CD4-positive, alpha-beta T cell treated with Interleukin-1 beta for 1 hour (primary cell): ENCODE measurements at places on chromosomes 5 and 9.
A peak's percentile ranks its signal among the peaks of the same experiment; 100 is the strongest.

DNA sequence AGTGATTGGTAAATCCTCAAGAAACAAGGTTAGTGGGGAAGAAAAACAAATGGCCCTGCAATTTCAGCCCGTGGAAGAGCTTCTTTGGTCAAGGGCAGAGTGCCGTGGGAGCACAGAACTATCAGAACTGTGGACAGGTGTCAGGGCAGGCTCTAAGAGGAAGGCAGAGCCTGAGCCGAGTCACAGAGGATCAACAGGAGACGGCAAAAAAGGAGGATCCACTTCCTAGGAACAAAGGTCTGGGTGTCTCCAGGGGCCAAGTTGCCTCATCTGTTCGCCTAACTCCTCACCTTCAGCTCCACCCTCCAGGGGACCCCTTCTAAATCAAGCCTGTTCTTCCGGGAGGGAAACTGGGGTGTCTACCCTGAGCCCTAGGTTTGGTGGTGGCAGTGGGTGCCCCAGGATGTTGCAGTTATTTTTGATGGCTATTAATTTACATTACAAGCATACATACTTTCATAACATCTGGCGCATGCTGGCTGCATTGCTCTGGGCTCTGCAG, 88.0 kb downstream of the FEM1C start:
- DNase-seq: no peak

GRCh38 chr9:123058834-123059233, 25.4 kb downstream of the GPR21 start:
- DNase-seq: no peak

- DNase-seq: no peak
Measured at GRCh38 chr9:523444-523843, 308.8 kb downstream of the DOCK8 start.

- DNase-seq: no peak
Measured at GRCh38 chr5:88364991-88365390, 96.3 kb upstream of the TMEM161B start.

GRCh38 chr5:55915783-55916182, 64.6 kb downstream of the IL31RA start:
- no peak for DNase-seq

- no peak for DNase-seq
Measured at GRCh38 chr9:28092981-28093936, 520.0 kb upstream of the C9orf72 start.

- DNase-seq: no peak
Measured at GRCh38 chr9:318646-319045, 104.0 kb downstream of the DOCK8 start.

DNA sequence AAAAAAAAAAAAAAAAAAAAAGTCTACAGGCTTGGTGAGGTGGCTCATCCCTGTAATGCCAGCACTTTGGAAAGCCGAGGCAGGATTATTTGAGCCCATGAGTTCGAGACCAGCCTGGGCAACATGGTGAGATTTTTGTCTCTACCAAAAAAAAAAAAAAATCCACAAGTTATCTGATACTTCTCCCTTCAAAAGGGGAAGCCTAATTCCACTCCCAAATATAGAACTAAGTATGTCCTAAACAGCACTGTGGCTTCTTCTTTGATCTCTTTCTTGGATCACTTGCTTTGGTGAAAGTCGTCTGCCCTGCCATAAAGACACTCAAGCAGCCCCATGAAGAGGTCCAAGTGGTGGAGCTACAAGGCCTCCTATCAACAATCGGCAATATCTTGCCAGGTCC, 18.8 kb upstream of the STING1 start:
- DNase-seq: no peak

DNA sequence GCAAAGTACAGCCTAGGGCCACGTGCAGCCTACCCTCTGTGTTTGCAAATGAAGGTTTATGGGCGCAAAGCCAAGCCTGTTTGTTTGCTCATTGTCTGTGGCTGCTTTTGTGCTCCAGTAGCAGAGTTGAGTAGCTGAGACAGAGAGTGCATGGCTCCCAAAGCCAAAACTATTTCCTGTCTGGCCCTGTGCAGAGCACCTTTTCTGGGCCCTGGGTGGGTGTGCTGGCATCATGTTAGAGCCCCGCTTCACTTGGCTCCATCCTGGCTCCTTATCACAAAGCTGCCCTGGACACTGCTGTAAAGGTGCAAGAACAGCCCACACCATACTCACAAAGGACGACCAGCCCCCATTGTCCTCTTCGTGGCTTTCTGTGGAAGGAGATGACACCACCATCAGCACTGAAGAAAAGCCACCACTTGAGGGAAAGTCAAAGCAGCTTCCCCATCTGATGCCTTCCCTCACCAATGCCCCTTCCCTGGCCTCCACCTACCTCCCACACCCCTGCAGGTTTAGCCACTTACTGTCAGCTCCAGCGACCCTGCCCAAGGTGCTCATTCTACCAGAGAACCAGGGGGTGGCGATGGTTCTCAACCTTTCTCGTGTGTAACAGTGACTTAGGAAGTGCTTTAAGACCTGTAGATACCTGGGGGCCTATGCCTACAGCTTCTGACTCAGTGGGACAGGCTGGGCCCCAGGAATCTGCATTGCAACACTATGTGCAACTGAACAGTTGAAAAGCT, 23.4 kb downstream of the LCP2 start:
- DNase-seq: peak; percentile 66

- no peak for DNase-seq
Measured at GRCh38 chr9:124218987-124219461, 38.7 kb upstream of the NEK6 start.

DNA sequence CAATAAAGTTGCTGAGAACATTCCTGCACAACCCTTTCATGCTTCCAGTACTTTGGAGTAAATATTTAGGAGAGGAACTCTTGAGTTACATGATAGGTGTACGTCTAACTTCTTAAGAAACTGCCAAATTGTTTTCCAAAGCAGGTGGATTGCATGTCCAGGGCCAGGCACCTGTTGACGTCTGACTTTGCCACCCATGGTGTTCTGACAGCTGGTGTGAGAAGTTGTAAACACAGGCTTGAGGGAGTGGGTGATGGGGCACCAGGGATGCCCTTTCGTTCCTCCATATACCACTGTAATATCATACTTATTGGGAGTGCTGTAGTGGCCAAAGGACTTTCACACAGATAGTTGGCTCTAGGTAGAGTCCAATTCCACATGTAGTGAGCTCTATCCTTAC, 352.1 kb downstream of the GADD45G start:
- no peak for DNase-seq

DNA sequence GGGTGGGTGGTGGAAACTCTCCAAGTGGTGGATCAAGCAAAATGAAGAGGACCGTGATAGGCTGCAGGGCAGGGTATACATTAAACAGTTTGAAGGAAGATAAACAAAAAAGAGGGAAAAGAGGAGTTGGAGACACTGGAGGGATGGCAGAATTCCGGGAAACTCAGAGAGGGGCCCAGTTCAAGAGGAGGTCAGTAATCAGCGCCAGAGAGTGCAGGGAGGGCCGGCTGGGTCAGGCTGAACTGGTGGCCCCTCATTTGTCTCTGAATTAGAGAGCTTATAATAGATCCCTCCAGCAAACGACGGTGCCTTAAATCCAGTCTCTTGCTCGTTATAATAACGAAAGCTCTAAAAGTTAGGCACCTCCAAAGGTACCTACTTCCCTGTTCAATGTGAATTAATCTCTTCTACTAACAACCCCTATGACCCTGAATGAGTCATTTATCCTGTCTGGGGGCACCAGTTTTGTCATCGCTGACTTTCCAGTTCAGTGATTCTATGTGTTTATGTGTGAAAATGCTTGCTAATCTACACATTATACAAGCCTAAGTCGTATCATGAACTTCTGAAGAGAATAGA, 2.4 kb upstream of the ZSWIM6 start:
- DNase-seq: no peak

GRCh38 chr9:77454663-77455062, 193.5 kb downstream of the GNA14 start:
- DNase-seq: no peak

GRCh38 chr5:145553177-145553576, 282.0 kb downstream of the PRELID2 start:
- DNase-seq: no peak

DNA sequence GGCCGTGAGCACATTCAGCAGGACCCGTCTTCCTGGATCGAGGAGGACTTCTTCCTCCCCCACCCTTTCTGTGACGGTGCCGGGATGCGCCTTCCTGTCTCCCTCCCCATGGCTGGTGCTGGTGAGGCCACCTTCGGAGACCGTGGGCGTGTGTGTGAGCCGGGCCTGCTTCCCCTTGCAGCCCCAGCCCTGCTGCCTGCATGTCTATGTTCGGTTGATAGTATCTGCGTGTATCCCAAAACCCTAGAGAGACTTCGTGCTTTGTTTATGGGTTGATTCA, 12.8 kb downstream of the CEP72 start:
- DNase-seq: no peak

DNA sequence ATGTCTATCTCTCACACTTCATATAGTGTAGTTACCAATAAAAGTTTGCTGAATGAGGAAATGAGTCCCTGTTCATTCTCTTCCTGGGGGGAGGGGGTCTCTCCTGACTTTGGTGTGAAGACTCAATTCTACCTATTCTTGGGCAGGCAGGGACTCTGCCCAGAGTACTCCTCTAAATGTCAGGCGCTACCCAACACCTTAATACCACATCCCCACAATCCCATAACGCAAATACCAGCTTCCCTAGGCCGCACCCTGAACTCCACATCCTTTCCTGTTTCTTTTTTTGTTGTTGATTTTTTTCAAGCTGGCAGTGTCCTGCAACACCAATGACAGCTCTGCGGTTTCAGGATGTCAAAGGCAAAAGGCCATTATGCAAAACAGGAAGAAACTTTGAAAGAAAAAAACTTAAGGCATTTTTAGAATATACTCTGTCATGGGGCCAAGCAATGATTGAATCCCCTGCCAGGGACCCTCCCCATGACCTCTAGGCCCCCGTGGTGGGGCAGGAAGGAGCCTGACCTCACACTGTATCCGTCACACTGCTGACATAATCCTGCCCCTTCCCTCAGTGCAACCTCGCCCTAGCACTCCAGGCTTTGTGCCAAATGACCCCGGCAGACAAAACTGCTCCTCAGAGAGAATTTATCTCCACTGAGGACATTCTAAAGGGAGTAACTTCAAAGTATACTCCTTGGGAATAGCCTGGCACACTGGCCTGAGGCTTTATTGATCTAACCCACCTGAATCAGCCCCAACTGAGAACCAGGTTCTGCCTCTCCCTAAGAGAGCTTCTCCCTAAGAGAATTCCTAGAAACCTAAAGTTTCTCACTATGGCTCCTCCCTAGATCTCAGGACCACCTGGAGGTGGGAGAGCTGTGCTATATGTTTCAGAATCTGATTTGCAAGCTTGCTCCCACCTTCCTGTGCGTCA, 8.0 kb downstream of the B4GALT1 start:
- peak; percentile 82 for DNase-seq

GRCh38 chr5:127572930-127573329, 55.5 kb downstream of the PRRC1 start:
- DNase-seq: no peak

DNA sequence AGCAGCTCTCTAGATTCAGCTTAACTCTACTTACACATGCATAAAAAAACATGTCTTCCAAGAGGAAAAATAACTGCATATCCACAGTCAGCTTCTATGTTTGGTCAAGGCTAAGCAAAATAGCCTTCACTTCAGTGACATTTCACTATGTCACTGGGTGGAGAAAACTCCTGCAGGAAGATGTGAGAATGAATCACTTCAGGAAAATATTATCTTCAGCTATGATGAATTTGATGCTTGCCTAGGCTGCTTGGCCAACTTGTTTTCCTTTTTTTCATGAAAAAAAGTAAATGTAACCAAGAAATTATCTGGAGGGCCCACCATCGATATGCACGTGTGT, 143.0 kb upstream of the ZNF608 start:
- no peak for DNase-seq

DNA sequence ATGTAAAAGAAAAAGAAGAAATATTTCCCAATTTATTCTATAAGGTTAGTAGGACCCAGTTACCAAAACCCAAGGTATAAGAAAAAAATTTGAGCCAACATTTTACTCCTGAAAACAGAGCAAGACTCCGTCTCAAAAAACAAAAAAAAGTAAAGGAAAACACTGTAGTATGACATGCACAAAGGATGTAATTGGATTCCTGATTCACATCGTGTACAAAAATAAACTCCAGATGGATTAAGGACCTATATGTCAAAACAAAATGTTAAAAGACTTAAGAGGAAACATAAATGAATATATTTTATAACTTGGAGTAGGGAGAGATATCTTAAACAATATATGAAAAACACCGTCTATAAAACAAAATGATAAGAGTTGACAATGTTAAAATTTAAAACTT, 13.8 kb downstream of the PHYKPL start:
- DNase-seq: no peak

- DNase-seq: no peak
Measured at GRCh38 chr5:24167806-24168205, 477.0 kb downstream of the CDH10 start.

DNA sequence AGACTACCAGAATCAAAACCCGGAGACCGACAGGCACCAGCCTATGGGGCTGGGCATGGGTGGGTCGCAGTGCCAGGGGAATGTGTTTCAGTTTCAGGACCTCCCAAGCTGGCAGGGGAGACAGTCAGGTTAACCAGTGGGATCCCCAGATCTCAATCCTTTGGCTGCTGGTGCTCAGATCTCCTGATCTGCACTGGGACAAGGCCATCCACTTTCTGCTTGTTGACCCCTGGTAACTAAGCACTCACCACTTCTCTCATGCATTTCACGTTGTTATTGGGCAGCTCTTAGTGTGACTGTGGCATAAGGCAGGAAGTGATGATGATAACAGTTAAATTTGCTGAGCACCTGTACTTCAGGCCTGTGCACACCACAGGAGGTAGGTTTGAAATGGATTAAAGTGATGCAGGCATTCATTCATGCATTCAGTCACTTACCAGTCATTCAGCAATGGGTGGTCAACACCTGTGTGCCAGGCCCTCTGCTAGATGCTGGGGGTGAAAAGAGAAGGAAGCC, 42.1 kb upstream of the STXBP1 start:
- DNase-seq: peak; percentile 15
